ENCODE measurements at places on chromosomes 5 and 9.
A peak's percentile ranks its signal among the peaks of the same experiment; 100 is the strongest.

DNA sequence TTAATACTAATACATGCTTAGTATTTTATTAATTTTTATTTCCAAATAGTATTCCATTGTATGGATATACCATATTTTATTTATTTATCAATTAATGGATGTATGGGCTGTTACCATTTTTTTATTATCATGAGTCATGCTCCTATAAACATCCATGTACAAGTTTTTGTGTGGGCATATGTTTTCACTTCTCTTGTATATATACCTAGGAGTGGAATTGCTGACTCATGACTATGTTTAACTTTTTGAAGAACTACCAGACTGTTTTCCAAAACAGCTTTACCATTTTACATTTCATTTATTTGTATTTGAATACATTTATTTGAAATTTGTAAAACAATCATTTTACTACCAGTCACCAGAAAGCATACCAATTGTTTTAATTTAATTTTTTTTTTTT is 14.1 kb upstream of the LRRC19 start:
- DNase-seq, result no peak

DNA sequence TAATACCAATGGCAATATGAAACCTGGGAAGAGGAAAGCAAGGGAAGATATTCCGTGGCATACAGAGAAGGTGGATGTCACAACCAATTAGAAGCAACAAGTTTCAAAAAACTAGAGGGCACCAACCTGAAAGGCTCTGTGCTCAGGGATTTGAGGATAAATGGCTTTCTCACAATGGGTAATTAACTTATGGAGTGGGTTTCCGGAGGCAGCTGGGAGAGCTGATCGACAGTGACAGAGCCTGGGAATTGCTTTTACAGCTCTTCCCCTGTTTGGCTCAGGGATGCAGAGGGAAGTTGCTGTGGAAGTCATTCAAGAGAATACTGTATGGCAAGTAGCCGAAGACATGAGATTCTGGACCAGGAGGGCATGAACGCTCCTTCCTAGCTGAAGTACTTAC is 237.0 kb downstream of the KIF4B start:
- no peak for DNase-seq

DNA sequence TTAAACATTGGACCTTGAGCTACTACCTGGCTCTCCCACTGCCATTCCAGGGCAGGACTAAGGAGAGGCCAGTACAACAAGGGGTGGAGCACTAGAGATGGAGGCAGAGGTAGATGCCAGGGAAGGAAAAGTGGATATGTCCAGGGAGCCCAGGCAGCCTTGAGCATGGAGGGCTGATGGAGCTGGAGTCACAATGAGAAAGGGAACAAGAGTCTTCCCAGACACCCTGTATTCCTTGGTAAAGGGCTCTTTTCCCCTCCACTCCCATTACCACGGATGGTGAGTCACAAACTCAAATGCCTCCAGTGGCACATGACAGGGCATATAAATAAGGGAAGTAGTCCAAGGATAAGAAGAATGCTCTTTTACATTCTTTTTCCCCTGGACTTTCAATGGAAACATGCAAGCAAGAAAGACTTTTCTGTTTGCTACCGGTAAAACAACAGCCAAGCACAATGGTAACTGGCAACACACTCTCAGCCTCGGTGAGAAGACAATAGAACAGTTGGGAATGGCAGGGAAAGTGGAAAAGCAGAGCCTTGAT is 16.7 kb downstream of the ERAP1 start:
- DNase-seq, result no peak

DNA sequence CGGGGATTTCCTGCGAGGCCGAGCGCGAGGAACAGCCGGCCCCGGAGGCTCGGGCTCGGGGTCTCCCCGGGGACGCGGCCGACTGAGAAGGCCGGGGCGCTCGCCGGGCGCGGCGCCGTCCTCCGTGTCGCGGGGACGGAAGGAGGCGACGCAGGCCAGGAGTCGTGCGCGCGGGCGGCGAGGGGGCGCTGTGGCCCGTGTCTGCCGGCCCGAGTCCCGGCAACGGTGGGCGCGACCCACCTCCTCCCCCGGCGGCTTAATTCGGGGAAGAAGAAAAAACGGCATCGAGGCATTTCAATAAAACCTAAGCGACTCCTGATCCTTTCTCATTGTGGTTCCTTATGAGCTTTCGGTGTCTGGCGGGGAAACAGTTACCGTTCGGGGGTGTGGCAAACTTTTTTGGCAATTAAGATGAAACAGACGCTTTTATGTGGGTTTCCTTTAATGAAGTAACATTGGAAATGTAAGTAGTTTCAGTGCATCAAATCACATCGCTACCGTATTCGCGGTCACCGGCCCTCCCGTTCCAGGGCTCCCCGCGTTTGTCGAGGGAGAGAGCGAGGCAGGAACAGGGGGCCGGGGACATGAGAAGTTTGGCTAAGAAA is 3.7 kb upstream of the IRX2 start:
- no peak for DNase-seq

GRCh38 chr5:75051217-75051751 is 1.1 kb downstream of the GCNT4 start:
- peak; percentile 49 for DNase-seq

DNA sequence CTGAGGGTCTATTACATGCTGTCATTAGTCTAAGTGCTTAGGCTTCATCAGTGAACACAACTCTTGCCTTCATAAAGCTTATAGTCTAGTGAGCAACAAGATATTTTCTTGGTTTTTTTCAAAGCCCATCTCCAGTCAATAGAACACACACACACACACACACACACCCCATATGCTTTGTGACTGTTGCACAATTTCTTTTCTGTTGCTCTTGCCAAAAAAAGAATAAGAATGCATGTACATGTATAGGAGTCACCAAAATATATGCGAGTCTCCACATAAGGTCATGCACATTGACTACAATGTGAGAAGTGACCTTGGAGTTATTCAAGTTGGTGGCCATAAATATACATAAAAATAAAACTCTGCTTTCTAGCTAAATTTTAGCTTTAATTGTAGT is 351.5 kb upstream of the TLE4 start:
- no peak for DNase-seq

DNA sequence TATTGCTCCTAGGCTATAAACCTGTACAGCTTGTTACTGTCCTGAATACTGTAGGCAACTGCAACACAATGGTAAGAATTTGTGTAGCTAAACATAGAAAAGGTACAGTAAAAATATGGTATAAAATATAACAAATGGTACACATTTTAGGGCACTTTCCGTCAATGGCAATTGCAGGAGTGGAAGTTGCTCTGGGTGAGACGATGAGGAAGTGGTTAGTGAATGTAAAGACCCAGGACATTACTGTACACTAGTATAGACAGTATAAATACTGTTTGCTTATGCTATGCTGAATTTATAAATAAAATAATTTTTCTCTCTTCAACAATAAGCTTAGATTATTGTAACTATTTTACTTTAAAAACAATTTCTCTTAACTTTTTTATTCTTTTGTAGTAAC is 15.6 kb upstream of the ADRB2 start:
- DNase-seq, result no peak

DNA sequence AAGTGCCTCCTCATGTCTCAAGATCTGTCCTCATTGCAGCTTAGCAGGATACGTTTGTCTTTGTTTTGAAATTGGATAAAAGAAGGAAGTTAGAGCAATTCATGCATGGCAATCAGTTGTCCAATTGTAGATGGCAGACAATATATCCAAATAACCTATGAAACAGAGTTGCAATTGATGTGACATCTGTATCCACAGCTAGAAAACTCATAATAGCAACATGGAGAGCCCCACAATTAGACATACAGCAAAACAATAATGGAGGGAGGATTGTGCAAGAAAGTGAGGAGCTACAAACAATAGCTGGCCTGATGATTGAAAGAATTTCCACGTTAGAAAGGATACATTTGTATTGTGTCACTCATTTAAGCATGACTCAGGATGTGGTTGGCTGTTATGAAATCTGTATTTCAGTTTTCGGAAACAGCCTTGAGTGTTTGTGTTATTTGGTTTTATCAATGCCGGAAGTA is 132.0 kb downstream of the FAM174A start:
- no peak for DNase-seq

- peak; percentile 17 for DNase-seq
Observed at GRCh38 chr9:124453586-124454191, 3.4 kb downstream of the ADGRD2 start.

DNA sequence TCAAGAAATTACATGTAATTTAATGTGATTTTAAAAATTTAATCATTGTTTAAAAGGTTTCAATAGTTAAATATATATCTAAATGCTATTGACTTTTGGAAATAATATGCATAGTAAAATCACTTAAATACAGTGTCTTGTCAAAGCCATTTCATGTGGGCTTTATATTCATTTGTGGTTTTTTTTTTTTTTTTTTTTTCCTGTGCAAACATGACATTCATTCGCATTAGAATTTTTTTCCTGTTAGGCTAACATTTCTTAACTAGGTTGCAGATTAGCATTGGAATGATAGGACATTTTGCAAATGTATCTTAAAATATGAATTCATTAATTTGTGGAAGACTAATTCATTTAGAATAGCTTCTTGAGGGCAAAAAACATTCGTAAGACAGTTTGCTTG is 149.8 kb downstream of the PBX3 start:
- DNase-seq, result no peak

- no peak for DNase-seq
Observed at GRCh38 chr9:36956908-36957307, 77.2 kb downstream of the PAX5 start.

- DNase-seq, result no peak
Observed at GRCh38 chr9:103802068-103802467, 292.0 kb upstream of the SMC2 start.

DNA sequence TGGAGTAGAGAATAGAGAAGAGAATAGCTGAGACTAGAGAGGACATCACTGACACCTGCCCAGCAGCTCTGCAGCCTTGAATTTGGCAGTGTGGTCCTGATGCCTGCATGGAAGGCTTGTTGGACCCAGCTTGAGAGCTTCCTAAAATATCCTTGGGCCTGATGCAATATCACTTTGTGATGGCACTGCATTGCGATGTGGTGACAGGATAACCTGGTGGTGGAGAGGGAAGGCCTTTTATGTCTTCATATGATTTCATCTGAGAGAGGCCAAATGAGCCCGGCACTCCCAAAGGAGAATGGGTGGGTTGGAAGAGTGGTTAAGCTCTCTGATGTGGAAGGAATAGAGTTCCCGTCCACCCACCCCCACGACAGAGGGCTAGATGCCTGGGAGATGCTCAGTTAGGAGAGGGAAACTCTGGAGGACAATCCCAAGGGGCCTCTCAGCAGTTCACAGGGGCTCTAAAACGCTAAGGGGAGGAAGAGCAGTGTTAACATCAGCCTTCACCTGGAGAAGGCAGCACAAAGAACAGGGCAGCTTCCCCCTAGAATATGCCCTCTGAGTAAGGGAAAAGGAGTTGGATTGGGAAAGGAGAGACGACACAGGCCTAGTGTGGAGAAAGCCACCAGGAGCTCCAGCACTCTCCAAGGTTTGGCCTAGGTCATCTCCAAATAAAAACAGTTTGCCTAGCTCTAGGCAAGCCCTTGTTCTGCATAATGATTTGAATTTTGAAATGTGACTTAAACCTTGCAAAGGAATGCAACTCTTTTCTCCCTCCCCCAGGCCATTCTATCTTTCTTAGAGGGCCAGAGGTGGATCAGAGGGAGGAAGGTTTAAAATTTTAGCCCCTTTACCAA is 99.8 kb upstream of the SSBP2 start:
- no peak for DNase-seq

GRCh38 chr9:126383406-126384046 is 56.9 kb downstream of the MVB12B start:
- no peak for DNase-seq

DNA sequence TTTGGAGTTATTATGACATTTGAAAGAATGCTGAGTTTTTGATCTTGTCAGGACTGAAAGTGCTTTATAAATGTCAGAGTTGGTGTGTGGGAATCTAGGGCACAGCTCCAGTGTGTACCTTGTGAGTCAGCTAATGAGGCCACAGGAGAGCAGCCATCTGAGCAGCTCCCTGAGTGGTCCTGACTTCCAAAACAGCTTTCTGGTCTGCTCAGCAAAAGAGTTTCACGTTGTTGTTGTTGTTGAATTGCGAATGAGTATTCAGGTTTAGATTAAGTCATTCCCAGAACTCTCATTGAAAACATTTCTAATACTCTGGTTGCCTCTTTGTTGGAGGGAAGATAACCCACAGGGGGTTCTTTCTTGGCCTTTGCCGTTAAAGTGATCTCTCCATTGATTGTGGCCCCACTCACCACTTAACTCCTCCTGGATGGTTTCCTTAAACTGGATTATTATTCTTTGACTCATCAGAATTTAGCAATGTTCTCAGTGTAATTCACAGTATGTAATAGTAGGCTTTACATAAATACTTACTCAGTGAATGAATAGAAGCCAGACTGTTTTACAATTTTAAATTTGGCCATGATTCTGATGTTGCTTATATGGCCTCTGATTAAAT is 125.1 kb upstream of the SGCD start:
- no peak for DNase-seq

GRCh38 chr5:35617435-35618303 is at the start of gene SPEF2:
Gene SPEF2 (plus strand): TSS chr5:35617863. CDS start chr5:35617998, 135 bp downstream.
- peak; percentile 88 for DNase-seq

DNA sequence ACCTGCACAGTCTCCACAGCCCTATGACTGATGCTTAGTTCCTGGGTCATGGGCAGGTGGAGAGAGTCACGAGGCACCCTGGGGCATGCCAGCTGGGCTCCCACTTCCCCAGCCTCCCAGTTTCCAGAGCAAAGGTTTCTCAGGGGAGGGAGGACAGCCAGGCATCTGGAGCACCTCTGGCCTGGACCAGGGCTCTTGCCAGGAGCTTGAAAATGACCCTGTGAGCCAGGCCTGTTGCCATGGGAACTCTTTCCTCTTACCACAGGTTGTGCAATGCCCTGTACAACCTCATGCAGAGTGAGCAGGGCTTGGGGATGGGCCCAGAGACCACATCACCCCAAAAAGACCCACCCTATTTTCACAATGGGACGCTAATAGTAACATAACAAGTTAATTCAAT is 113.1 kb downstream of the PSD2 start:
- DNase-seq, result no peak

GRCh38 chr9:116382053-116382452 is 228.5 kb downstream of the PAPPA start:
- DNase-seq, result no peak

GRCh38 chr5:38463634-38464521 is 92.6 kb downstream of the LIFR start:
- DNase-seq, result no peak

DNA sequence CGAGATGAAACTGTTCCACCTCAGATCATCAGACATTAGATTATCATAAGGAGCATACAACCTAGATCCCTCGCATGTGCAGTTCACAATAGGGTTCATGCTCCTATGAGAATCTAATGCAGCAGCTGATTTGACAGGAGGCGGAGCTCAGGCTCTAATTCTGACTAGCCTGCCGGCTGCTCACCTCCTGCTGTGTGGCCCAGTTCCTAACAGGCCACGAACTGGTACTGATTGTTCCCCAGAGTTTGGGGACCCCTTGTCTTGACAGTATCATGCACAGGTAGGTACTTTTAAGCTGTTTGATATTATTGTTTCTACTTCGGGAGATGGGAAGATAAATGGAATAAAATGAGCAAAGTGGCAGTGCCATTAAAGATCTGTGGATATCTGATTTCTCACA is 66.9 kb downstream of the ZCCHC7 start:
- DNase-seq, result peak; percentile 30

GRCh38 chr9:128191406-128192046 is at the start of gene CIZ1:
Gene CIZ1 (minus strand): TSS chr9:128191572. CDS start chr9:128190857, 715 bp downstream.
- DNase-seq, result peak; percentile 80
